Stimulated activated CD4-positive, alpha-beta T cell treated with anti-CD3 and anti-CD28 coated beads, Interleukin-12 subunit alpha, Interleukin-12 subunit beta, amount 100 ng/mL, for 24 hours (primary cell): ENCODE measurements at places on chromosomes 16 and 17.
A peak's percentile ranks its signal among the peaks of the same experiment; 100 is the strongest.

GRCh38 chr16:88289561-88289960 lies 93.2 kb upstream of the ZNF469 start:
- DNase-seq = no peak

- DNase-seq = no peak
Observed at GRCh38 chr16:54342966-54343365, 56.4 kb upstream of the IRX3 start.

DNA sequence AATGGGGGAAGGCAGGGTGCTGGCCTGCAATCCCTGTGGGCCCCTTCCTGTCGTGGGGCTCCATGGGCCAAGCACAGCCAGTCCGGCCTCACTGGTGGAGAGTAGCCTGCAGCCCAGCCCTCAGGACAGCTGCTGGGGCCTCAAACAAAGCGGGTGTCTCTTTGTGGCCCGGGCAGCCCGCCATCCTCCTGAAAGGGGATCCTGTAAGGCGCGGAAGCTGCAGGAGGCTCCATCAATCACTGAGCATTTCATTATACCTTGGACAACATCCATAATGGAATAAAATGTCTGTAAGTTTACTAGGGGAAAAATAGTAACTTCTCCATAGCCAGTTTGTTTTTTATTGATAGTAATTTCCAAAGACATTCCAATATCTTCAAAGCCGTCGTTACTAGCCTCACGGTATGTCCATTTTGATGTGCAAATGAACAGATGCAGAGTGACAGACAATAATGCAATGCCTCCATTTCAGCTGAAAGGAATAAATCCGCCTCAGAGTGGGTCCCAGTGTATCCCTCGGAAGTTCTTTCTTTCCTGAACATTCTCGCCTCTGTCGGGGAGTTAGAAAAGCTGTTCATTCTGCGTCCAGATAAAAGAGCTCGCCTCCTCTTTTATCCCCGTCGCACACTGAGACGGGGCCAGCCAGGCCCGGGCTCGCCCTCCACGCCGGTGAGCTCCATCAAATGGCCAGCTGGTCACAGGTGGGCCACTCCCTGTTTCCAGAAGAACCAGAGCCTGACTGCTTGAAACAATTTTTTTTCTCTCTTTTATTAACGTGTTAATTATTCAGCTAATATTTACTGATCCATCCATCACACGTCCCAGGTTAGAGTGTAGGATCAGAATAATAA lies 14.4 kb downstream of the WSCD1 start:
- DNase-seq = no peak

DNA sequence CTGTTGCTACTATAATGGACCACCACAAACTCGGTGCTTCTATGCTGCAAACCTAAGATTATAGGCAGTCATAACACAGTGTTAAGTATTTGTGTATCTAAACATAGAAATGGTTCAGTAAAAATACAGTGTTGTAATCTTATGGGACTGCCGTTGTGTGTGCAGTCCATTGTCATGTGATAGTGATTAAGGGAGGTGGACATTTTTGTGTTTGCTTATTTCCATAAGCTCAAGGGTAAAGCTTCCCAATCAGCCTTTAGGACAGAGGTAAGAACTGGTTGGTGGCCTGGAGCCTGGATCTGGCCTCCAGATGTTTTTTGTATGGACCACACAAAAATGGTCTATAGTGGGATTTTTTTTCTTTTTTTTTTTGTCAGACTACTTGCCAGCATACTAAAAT lies 29.9 kb downstream of the WWOX start:
- DNase-seq = no peak

DNA sequence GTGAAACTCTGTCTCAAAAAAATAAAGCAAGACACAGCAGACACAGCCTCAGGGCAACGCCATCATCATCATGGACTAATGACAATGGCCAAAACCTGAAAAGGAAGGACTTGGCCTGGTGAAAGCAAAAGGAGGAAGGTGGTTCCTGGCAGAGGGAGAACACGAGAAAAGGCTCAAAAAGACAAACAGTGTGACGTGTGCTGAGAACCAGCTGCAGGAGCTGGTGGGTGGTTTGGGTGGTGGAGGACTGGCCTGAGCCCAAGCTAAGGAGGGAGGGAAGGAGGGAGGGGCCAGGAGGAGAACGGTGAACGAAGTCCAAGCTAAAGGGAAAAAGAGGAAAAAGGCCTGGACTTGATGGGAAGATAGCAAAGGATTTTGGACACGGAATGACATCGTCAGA lies 85.1 kb downstream of the SLC39A11 start:
- DNase-seq = no peak

GRCh38 chr16:55570159-55570558 lies 3.7 kb downstream of the CAPNS2 start:
- DNase-seq = no peak

GRCh38 chr16:87196661-87197060 lies 120.5 kb downstream of the C16orf95 start:
- DNase-seq = no peak

- DNase-seq = peak; percentile 65
Observed at GRCh38 chr17:48577946-48578615, at the start of gene HOXB4. Gene HOXB4 (minus strand): TSS chr17:48578350. CDS start chr17:48578319, 31 bp downstream.

DNA sequence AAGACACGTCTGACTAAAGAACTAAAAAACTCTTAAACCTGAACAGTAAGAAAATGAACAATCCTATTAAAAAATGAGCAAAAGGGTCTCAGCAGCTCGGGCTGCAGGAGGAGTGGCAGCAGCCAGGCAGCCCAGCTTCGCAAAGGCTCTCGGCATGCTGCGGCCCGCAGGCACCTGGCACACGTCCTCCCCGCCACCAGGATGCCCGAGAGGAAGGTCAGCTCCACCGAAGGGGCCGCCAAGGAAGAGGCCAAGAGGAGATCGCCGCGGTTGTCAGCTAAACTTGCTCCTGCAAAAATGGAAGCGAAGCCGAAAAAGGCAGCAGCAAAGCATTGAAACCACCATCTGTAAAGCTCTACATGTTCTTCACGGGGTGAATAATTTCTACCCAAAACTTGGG lies 173.5 kb downstream of the BCAS3 start:
- no peak for DNase-seq

- DNase-seq = no peak
Observed at GRCh38 chr16:1899641-1900451, 18.4 kb downstream of the HS3ST6 start.

DNA sequence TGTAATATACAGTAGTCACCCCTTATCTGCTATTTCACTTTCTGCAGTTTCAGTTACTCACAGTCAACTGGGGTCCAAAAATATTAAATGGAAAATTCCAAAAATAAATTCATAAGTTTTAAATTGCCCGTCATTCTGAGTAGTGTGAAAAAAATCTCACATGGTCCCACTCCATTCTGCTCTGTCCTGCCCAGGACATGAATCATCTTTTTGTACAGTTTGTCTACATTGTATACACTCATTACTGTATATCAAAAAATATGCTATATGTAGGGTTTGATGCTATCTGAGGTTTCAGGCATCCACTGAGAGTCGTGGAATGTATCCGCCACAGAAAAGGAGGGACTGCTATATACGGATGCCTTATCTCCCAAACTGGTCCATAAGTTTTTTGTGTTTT lies 16.0 kb upstream of the APPBP2 start:
- DNase-seq = no peak

DNA sequence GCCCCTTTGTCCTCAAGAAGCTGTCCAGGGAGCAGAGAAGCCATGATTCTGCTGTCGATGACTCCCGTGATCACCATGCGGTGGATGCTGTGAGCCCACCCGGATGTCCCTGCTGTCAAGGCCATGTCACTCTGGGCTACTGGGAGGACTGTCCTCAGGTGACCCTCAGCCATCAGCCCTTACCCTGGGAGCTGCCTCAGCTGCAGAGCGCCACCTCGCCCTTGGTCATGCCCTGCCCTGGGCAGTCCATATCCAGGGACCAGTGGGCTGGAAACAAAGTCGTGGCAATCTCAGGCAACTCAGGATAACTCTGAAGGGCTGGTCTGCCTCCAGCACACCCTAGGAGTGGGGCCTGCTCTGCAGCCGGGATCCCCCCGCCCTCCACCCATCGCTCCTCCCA lies 63.6 kb downstream of the CACNG5 start:
- no peak for DNase-seq

- peak; percentile 68 for DNase-seq
Observed at GRCh38 chr16:30112197-30113030, 923 bp downstream of the GDPD3 start.

- DNase-seq = no peak
Observed at GRCh38 chr16:86964796-86965241, 352.4 kb downstream of the C16orf95 start.

- DNase-seq = no peak
Observed at GRCh38 chr16:74652249-74652648, 14.4 kb downstream of the RFWD3 start.

DNA sequence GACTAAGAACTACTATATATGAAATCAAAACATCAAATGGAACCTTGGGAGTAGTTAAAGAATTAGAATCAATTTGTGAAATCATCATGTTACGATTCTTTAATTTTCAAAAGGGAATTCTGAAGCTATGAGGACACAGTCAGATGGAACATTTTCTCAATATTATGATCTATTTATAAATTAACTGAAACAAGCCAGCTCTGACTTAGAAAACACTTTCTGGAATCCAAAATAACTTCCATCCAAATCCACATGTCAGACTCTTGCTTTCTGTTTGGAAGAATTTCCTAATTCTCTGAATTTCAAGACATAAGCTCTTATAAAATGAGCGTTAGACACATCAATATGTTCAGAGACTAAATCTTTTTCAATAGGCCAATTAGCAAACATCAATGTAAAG lies 737.7 kb upstream of the SOX9 start:
- no peak for DNase-seq

DNA sequence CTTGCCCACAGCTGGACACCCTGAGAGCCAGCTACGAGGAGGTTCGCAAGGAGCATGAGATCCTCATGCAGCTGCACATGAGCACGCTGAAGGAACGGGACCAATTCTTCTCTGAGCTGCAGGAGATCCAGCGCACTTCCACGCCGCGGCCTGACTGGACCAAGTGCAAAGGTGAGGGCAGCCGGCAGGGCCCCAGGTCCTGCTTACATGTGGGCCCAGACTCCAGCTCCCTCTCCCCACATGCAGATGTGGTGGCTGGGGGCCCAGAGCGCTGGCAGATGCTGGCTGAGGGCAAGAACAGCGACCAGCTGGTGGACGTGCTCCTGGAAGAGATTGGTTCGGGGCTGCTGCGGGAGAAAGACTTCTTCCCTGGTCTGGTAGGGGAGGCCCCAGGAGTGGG lies 16.2 kb upstream of the THAP11 start:
- DNase-seq = no peak

GRCh38 chr16:12697437-12697836 lies 106.2 kb downstream of the CPPED1 start:
- DNase-seq = no peak

DNA sequence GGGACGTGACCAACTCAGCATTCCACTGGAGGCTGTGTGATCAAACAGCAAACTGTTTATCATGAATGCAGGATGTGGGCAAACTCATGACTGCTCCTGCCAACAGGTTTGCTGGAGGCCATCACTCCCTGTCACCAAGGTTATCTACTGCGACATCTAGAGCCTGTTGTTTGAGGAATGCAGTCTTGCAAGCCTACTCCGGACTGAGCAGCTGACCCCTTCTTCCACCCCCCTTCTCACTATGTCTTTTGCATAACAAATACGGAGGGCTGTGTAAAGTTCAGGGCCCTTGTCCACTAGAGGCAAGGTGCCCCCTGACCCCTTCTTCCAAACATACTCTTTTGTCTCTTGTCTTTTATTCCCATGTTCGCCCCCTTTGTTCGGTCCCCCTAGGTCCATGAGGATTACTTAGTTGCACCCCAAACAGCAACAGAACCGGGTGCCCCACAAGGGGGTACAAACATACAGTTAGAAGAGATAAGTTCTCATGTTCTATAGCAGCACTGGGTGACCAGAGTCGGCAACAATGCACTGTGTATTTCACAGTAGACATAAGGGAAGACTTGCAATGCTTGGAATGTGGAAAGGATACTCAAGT lies 28.7 kb downstream of the MEAK7 start:
- DNase-seq = no peak

DNA sequence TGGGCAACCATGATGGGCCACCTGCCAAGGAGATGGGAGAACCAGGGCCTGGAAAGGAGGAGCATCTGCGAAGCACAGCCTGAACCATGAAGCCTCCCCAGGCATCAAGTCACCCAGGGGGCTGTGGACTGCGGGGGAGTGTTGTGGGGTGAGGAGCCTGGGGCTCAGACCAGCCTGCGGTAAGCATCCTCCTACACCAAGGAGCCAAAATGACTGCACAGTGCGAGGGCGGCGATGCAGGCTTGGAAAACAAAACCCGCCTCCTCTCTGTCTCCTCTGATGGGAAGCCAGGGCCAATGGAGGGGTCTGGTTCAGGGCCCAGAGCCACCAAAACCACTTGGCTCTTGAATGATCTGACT lies 18.1 kb upstream of the MAF start:
- peak; percentile 36 for DNase-seq

GRCh38 chr16:85202631-85203461 lies 90.6 kb upstream of the CIBAR2 start:
- DNase-seq = no peak

DNA sequence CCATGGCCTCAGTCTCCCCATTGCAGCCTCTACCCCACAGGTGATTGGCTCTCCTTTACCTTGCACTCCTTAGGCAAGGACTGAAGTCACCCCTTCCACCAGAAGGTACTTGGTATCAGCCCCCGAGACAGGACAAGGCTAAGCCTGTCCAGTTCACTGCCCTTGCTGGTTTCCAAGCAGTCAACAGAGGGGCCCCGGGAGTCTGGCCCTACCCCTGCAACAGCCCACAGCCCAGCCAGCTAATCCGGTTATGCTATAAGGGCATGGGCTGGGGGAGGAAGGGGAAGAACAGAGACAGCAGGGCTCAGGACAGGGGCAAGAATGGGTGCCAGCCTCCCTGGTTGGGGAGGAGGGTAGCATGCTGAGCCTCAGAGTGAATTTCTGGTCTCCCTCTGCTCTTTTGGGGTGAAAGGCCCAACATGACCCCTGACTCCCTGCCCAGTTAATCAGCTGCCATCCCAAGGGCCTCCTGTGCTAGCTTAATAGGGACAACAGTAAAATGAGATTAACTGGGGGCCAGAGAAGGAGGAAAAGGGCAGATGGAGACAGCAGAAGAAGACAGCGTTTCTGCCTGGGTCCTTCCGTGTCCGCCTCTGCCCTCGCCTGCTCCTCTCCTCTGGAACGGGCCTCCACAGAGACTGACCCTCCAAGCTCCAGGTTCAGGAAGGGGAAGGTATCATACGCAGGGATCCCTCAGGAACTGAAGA lies 10.7 kb downstream of the DLG4 start:
- no peak for DNase-seq

GRCh38 chr16:81473066-81473488 lies 28.5 kb downstream of the CMIP start:
- no peak for DNase-seq

DNA sequence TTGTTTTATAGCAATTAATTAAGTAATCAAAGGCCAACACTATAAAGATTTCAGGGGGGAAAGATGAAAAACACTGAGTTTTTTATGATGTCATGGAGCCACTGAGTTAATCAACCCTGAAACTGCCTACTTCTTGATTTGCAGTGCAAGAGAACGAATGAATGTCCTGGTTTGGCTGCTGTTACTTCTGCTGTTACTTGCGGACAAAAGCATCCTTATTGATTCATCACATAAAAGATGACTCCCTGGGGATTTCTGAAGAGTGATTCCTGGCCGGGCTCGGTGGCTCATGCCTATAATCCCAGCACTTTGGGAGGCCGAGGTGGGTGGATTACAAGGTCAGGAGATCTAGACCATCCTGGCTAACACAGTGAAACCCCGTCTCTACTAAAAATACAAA lies 10.9 kb upstream of the SPNS3 start:
- DNase-seq = no peak
